Suppressor macrophage (primary cell): ENCODE measurements at places on chromosomes 7 and 10.

- no peak for DNase-seq
These were observed 39.4 kb downstream of the BTBD16 start for GRCh38 chr10:122310311-122311050.

DNA sequence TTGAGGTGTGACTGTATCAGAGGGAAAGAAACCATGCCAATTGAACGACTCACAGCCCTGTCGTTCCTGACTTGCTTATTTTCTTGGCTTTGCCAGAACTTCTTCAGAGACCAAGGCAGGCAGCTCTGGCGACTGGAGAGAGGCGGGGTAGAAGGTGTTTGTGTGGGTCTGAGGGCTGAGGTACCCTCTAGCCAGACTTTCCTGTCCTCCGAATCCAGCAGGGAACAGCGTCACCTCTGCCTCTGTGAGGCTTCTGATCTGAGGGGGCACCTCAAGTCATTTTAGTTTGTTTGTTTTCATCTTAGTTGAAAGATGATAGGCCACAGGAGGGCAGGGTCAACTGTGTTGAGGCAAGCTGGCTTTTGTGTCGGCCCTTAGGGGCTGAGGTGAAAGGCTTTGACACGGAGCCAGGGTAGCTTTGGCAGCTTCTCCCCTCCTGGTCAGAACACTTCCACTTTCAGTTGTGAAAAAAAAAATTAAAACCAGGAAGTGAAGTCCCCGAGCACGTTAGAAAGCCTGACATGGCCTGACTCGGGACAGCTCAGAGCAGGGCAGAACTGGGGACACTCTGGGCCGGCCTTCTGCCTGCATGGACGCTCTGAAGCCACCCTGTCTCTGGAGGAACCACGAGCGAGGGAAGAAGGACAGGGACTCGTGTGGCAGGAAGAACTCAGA, 1.9 kb downstream of the ACSL5 start:
- DNase-seq: peak; percentile 84

DNA sequence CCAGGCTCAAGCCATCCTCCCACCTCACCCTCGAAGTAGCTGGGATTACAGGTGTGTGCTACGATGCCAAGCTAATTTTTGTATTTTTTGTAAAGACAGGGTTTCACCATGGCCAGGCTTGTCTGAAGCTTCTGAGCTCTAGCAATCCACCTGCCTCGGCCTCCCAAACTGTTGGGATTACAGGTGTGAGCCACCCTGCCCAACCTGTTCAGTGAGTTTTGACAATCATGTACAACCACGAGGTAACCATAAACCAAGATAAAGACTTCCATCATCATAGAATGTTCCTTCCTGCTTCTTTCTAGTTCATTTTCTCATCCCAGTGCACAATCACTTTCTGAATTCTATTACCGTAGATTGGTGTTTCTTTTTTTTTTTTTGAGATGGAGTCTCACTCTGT, 30.5 kb upstream of the MKRN1 start:
- DNase-seq: no peak

DNA sequence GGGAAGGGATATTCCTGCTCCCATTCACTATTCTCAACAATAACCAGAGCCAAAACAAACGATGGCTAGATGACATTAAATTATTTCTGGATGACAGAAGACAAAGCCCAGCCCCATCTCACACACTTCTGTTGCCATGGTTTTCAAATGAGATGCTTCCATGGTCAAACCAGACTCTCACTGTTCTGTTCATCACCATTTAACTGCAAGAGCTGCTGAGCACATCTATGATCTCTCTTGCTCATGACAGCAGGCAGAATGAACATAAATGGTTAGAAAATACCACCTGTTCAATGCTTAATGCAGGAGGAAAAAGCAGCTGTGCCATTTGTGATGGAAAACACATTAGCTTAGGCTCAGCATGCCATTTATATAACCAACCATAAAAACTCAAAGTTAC, 758.6 kb upstream of the ZWINT start:
- no peak for DNase-seq

DNA sequence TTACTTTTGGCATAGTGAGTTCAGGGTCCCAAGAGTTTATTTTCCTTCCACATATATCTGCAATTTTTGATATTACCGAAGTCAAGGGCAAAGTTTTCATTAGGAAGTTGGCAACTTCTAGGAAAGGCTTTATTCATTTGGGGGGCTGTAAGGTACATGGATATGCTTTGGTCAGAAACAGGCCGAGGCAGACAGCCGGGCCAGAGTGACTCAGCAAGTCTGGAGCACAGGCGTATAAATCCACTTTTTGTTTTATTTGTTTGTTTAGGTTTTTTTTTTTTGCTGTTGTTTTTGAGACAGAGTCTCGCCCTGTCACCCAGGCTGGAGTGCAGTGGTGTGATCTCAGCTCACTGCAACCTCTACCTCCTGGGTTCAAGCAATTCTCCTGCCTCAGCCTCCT, 3.7 kb downstream of the ZNF680 start:
- DNase-seq: no peak

DNA sequence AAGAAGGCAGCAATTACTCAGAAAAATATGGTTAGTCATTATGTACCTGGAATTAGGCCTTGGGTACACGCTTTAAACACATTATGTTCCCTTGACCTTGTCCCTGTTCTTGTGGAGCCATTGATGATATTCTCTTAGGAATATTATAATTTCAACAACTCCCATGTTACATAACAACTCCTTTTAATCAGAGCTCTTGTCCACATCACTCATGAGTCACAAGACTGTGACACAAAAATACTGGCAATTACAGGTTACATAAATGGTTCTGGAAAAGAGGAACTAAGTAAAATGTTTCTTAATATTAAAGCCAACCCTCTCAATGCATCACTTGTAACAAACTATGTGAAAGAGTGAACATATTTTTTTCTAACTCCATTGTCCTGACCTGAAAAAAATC, 143.8 kb upstream of the PCLO start:
- peak; percentile 5 for DNase-seq

DNA sequence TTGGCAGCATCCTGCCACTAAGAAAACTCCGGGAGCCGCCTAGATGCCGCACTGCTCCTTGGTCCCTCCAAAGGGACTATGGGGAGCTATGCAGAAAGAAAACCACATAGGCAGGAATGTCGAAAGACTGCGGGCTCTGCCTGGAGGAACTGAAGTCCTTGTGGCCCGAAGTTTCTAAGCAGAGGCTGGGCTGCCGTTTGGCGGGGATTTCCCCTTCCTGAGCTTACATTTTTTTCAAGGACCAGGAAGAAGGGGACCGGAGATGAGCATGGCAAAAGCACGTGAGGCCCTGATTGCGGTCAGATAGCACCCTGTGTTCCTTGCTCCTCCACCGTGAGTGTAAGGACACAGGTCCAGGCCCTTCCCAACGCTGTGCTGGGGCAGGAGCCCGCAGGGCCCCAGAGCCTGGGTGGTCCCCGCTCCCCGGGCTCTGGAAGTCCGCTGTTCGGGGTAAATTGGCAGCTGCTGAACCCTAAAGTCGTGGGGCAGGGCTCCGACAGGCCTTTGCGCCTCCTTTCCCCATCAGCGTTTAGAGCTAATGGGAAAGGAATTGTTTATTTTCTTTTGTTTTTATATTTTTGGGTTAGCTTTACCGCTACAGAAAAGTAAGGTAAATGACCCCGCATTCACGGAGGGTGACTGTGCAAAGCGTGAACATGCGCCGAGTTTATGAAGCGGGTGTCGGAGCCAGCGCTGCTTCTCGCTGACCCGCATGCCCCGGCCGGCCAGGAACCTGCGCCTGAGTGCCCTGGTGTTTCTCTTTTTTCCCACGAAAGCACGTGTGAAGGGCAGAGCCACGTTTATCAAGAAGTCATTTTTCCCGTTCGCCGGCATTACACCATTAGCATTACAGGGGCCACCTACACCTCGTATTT, 356.5 kb upstream of the ZNF32 start:
- DNase-seq: peak; percentile 54

DNA sequence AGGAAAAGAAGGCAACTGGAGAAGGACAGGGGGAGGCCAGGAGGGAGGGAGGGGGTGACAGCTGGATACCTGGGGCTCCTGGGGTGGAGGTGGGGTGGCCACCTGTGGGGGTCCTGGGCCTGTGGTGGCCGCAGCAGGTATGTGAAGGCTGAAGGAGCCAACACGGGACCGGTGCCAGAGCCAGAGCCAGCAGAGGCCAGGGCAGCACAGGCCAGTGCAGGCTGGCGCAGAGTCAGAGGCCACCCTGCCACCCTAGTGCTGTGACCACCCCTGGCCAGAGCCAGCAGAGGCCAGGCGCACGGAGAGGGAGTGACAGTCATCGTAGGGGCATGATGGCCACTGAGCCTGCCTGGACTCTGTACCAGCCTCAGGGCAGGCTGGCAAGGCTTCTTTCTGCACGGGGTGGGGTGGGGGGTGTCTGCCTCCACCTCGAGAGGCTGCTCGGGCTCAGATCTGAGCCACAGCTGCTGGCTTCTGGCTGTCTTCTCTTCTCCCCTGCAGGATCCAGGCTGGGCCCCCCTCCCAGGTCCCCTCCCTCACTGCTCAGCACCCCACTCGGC, 28.8 kb downstream of the YKT6 start:
- DNase-seq: no peak

GRCh38 chr10:118958984-118959925, 70.3 kb upstream of the NANOS1 start:
- DNase-seq: peak; percentile 88

DNA sequence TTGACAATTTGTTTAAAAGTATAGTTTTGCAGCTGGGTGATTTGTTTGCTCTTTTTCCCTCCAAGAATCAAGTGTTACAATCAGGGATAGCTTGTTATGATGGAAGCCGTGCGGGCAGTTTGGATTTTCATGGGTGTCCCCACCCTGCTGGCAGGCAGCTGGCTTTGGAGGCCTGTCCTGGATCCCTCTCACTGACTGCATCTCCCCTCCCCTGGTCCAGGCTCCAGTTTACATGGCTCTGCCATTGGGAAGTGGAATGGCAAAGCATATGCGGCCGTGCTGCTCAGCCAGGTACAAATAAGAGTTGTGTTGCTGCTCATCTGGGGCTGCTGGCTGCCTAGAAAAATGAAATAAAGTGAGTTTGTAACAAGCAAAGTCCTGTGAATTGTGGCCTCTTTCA, 76.0 kb downstream of the CXCL12 start:
- no peak for DNase-seq

GRCh38 chr10:45061982-45062381, 61.3 kb downstream of the ZNF22 start:
- no peak for DNase-seq

GRCh38 chr10:89426230-89426868, 12.0 kb downstream of the IFIT5 start:
- peak; percentile 76 for DNase-seq

GRCh38 chr10:17265468-17265867, 37.4 kb downstream of the VIM start:
- no peak for DNase-seq
